ENCODE measurements at places on chromosomes 5 and 9. TPM values are rescaled to one million over a fixed set of nuclear protein-coding genes. Genes with fewer than 3 reads are reported as not detected.

DNA sequence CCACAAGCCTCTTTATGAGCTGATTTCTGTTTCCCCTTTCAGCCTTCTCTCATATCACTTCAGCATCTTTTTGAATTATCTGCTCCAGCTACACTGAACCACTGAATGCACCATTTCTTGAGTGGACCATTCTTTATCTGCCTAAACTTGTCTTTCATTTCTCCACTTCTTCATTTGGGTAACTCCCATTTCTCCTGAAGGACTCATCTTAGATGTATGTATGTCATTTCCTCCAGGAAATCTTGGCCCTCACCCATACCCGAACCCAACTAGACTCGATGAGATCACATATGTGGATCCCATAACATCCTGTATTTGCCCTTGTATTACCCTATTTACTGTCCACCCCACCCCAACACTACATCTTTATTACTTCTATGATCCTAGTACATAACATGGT is 249.8 kb downstream of the KIF4B start:
- no peak for ATAC-seq

- ATAC-seq = no peak
Measured at GRCh38 chr5:146188358-146188757, 5.9 kb upstream of the LARS1 start.

GRCh38 chr5:56329652-56330051 is 96.5 kb upstream of the ANKRD55 start:
- no peak for ATAC-seq

- ATAC-seq = peak; percentile 88
Measured at GRCh38 chr9:131402738-131403492, 9.0 kb downstream of the PRRC2B start.

DNA sequence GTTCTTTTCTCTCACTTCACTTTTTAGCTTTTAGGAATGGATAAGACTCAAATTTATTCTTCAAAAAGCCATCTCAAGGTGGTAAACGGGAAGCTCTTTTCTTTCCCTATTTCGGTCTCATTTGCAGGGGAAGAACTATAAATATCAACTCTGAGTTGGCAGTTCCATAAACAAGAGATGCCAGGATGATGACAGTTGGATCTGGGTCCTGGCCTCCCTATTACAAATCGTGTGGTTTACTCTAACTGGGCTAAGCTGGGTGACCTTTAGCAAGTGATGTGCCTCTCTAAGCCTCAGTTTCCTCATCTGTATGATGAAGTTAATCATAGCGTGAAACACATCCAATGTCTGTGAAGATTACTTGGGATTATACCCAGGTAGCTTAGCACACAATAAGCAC is 44.2 kb downstream of the TLE4 start:
- ATAC-seq = no peak

GRCh38 chr5:132656774-132657355 is 1.1 kb upstream of the IL13 start:
- no peak for ATAC-seq

GRCh38 chr5:51657340-51658240 is 274.3 kb downstream of the ISL1 start:
- no peak for ATAC-seq

DNA sequence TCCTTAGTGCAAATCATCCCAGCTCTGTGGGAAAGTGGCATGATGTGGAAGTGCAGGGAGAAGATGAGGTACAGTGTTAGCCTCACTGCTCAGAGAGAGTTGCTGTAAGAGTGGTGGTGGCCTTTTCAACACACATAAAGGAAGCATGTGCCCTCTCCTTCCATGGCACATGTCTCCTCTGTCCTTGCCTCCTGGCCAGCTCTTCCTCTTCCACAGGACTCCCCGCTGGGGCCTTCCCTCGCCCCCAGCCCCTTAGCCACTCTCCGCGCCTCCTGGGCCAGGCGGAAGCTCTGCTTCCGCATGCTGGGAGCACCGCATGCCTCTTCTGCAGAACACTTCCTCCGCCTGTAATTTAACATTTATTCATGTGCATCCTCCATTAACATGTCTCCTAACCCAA is 4.8 kb upstream of the KCNMB1 start:
- ATAC-seq = no peak

DNA sequence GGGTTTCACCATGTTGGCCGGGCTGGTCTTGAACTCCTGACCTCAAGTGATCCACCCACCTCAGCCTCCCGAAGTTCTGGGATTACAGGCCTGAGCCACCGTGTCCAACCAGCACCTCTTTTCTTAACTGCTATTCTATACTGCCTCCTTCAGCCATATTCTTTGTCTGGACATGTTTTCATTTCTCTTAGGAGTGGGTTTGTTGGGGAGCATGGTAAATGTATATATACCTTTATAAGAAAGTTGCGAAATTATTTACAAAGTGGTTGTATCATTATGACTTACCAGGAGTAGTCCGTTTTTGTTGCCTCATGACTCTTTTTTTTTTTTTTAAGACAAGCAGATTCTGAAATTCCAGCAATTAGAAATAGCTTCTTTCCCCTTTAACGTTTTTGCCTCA is 38.7 kb downstream of the CDC42SE2 start:
- no peak for ATAC-seq

- ATAC-seq = no peak
Measured at GRCh38 chr9:134179918-134180785, 15.8 kb upstream of the RNU6ATAC start.

GRCh38 chr5:156762771-156763170 is 87.3 kb upstream of the PPP1R2B start:
- ATAC-seq = no peak

DNA sequence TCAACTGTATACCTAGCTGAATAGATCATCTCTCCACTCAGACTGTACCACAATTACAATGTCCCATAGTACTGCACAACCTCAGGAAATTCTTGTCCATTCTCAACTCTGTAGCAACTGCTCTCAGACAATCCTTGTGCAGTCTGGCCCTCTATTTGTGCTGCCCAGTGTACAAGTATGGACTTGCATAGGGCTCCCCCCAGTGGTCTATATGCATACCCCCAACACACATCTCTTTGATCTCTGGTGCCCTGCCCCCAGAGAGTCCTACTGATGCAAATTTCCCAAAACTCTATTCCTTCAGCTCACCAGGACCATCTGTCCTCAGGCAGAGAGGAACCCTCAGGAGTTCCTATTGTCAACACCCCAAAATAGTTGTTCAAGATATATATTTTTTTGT is 205.3 kb downstream of the SLCO4C1 start:
- no peak for ATAC-seq

DNA sequence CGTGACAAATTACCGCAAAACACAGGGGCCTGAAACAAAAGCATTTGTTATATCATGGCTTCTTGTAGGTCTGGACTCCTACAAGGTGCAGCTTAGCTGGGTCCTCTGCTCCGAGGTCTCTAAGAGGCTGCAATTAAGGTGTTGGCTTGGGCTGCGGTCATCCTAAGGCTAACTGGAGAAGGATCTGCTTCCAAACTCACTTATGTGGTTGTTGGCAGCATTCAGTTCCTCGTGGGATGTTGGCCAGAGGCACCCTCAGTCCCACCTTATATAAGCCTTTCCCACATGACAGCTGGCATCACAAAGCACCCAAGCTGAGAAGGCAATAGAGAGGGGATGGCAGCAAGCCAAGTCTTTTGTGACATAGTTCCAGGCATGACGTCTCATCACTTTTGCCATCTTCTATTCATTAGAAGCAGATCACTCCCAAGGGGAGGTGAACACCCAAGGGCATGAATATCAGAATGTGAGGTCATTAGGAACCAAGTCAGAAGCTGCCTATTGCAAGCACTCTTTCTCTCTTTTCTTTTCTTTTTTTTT is 47.9 kb upstream of the ZBTB43 start:
- no peak for ATAC-seq

DNA sequence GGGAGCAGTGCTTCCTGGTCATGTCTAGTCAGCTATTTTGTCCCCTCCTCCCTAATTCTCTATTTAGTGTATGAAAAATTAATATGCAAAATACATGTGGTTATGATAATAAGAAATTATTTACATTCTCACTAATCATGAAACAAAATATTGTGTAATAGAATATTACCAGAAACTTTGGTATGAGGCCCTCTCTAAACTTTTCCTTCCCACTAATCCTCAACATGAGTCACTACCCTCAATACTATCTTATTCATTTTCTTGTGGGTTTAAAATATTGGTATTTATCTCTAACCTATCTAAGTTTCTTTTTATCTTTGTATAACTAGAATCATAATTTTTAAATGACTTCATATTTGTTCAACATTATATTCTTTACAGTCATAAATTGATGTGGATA is 545.9 kb upstream of the PTPRD start:
- no peak for ATAC-seq

GRCh38 chr5:31033295-31033694 is 160.2 kb upstream of the CDH6 start:
- no peak for ATAC-seq

DNA sequence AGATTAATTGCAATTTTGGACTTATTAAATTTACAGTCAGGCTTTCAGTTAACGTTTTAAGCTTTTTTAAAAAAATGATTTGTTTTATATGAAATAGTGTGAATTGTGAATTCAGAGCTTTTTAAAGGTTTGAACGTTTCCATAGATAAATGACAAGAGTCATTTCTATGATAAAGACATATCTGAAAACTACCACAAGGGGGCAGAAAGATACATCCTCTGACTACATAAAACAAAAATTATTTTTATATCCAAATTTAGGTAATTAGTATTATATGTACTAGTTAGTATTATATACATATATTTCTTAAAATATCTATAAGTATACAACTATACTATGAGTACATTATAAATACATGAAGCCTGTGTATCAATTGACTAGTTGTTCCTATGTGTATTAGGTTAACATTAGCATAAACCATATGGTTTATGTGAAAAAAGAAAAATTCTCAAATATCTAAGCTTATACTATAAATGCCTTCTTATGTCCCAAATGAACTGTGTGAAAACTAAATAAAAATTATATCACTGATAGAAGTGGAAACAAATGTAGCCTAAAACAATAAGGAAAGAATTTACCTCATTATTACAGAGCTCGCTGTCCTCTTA is 155.2 kb downstream of the MEF2C start:
- ATAC-seq = no peak

GRCh38 chr5:170651604-170652277 is 131.8 kb upstream of the GABRP start:
- ATAC-seq = no peak

DNA sequence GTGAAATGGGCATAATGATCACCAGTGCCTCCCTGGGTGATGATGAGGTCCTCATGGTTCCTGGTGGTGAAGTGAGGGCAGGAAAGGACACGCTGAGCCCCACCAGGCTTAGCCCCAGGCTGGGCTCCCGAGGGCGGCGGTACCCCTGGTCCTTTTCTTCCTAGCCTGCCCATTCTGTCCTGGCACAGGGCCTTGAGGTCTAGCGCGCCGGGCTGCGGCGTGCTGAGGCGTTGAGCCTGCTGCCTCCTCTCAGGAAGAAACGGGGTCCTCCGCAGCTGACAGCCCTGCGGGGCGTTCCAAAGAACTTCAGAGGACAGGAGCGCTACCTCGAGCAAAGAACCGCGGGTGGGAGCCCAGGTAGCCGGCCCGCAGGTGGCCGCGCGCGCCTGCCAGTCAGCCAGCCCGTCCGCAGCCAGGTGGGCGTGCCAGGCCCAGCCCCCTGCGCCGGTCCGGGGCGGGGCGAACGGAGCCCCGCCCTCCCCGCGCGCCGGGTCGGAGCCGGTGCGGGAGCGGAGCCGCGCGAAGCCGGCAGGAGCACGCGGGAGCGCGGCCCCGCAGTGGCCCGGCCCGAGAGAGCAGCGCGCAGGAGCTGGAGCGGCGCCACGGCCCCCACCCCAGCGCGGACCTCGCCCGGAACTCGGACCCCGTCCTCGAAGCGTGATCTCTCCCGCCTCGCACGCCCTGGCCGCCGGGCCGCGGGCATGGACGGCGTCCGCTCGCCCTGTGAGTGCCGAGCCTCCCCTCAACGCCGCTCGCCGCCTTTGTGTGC is at the start of gene WNK2:
Gene WNK2 (plus strand): TSS at position 477 of the 769 bp plus-strand sequence. CDS start 791 bp downstream, outside the sequence.
- ATAC-seq = peak; percentile 77

DNA sequence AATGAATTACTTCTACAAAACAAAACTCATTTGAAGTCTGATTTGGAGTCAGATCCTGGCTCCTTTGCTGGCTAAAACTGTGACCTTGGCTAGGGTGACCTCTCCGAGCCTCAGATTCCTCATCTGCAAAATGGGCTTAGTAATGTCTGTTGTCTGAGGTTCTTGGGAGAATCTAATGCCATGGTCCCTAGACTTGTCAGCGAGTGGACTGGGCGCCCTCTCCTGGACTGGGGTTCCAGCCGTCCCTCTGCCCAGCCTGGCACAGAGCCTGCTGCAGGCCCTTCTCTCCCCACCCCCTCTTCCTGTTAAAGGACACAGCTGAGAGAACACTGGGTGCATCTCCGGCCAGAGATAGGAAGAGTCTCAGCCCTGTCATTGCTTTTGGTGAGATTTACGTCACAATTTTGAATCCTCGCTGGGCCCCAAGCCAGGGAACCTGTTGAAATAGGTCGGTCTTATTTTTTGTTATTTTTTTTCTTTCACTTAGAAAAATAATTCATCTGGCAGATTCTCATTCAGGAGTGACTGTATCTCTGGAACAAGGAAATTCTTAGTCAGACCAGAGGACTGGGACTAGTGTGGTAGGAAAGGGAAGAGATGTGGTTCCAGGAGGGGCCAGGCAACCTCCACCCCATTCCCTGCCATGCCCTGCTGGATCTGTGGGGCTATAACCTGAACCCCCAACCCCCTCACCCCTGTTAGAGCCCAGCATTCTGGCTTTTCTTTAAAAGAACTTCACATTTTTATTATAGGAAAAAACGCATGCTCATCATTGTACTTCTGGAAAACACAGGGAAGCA is 48.2 kb upstream of the RPL26L1 start:
- no peak for ATAC-seq

PCDHGC4 gene
- total RNA-seq = 6.7 TPM

TMOD1 gene
- total RNA-seq = 1.1 TPM

NAIP gene
- 18.6 TPM for total RNA-seq

BAAT gene
- 0.15 TPM for total RNA-seq

SCGB3A2 gene
- not detected for total RNA-seq

GGTA1 gene
- total RNA-seq = 0.17 TPM

KIF27 gene
- total RNA-seq = 10.5 TPM

FCN2 gene
- total RNA-seq = not detected
